Coronary artery (tissue), 2 donors: ENCODE measurements at places on chromosomes 11 and 22.

DNA sequence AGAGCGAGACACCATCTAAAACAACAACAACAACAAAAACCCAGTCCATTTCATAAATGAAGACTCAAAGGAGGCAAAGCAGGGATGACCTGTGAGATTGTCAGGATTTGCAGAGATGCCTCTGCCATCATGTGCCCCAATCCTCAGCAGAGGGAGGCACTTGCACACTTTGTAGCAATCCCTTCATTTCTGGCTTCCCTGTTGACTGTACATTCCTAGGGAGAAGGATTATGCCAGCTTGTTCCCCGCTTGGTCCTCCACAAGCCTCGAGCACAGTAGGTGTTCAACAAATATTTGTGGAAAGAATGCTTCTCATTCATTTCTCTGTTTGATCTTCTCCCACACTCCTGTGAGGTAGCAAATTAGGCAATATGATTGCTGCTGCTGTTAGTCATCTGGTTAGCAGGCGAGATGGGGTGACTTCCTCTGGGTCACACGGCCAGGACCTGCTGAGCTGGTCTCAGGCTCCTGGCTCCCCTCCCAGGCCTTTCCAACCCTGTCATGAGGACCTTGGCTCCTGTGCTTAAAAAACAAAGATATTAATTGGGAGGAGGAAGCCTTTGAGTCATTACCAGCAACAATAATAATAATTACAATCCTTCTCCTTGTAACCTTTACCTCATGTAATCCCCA lies 34.1 kb downstream of the LIF start:
- no peak for DNase-seq

DNA sequence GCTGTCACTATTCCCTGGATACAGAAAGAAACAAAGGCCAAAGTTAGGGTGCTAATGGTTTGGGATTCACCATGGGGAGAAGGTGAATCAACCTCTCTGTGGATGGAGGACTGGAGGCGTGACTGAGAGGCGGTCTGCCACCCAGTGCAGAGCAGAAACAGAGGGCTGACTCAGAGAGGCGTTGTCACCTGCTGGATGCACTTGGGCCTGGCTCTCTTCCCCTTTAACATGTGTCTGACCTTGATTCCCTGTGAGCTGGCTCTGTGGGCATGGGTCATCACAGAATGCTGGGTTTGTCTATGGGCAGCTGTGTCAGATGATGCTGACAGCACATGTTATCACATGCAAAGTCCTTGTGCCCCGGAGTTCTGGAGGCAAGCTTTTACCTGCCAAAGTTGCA lies 75.9 kb downstream of the LDLRAD3 start:
- no peak for DNase-seq

DNA sequence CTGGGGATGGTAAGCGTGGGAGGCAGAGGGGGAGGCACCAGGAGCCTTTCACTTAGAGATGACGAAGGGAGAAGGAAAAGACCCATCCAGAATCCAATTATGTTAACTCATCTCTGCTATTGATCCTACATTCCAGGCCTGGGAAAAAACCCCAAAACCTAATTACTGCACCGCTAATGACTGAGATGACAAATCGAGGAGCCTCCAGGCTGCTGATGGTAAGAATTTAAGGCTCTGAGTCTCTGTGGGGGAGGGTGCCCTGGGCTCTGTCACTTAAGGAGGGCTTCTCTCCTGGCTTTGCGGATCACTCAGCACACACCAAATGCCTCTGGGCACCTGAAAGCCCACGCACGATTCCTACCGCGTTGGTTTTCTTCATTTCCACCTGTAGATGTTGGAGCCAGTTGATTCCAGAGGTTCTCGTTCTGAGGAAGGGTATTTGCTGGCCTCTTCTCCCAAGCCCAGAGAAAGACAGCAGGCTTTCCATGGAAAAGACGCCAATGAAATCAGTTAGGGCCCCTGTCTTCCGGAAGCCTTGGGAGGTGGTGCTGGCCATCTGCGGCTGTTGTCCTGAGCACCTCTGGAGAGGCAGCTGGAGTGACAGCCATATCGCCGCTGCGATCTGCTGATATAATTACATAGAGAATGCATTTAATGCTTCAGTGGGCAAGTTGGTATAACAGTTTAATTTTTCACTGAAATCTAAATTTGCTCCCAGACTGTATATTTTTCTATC lies 751.2 kb downstream of the BRD1 start:
- DNase-seq: no peak

GRCh38 chr11:128354476-128354875 lies 232.9 kb downstream of the ETS1 start:
- DNase-seq: no peak
